ENCODE measurements at places on chromosomes 16 and 17.

- DNase-seq: no peak
Measured at GRCh38 chr16:48235058-48235555, 9.0 kb upstream of the LONP2 start.

GRCh38 chr17:82449131-82449882 lies 1.2 kb downstream of the CYBC1 start:
- DNase-seq: peak; percentile 39

DNA sequence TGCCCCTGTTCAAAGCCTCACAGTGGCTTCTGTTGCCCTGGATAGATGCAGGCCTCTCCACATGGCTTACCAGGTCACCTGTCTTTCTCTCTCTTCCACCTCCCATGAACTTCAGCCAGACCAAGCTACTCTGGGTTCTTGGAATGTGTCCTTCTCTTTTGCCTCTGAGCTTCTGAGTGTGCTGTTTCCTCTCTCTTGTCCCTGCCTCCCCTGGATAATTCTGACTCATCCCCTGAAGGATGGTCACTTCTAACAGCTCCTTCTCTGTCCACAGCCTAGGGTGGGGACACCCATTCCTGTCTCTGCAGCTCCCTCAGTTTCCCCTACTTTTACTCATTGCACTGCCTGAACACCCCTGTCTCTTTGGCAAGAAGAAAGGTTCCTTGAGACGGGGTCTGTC lies 2.9 kb downstream of the GUCY2D start:
- no peak for DNase-seq

- DNase-seq: no peak
Measured at GRCh38 chr17:71976011-71976649, 144.7 kb upstream of the SOX9 start.

- no peak for DNase-seq
Measured at GRCh38 chr16:67942200-67942509, 1.8 kb downstream of the LCAT start.

- no peak for DNase-seq
Measured at GRCh38 chr17:69451416-69452394, 37.2 kb downstream of the MAP2K6 start.

GRCh38 chr17:66986659-66987058 lies 22.2 kb downstream of the CACNG4 start:
- no peak for DNase-seq

DNA sequence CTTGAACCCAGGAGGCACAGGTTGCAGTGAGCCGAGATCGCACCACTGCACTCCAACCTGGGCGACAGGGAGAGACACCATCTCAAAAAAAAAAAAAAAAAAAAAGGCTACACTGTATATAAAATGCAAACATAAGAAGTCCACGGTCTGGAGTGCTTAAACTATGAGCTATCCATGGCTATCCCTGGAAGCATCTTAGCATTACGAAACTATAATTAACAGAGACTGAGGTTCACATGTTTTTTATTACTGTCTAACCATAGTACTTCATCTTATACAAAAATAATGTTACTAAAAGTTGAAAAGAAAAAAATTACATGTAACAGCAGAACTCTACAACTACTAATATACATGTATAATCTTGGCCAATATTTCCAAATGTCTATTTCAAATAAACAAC lies 32.8 kb downstream of the HELZ start:
- no peak for DNase-seq

- no peak for DNase-seq
Measured at GRCh38 chr16:26970292-26970691, 96.4 kb upstream of the C16orf82 start.

DNA sequence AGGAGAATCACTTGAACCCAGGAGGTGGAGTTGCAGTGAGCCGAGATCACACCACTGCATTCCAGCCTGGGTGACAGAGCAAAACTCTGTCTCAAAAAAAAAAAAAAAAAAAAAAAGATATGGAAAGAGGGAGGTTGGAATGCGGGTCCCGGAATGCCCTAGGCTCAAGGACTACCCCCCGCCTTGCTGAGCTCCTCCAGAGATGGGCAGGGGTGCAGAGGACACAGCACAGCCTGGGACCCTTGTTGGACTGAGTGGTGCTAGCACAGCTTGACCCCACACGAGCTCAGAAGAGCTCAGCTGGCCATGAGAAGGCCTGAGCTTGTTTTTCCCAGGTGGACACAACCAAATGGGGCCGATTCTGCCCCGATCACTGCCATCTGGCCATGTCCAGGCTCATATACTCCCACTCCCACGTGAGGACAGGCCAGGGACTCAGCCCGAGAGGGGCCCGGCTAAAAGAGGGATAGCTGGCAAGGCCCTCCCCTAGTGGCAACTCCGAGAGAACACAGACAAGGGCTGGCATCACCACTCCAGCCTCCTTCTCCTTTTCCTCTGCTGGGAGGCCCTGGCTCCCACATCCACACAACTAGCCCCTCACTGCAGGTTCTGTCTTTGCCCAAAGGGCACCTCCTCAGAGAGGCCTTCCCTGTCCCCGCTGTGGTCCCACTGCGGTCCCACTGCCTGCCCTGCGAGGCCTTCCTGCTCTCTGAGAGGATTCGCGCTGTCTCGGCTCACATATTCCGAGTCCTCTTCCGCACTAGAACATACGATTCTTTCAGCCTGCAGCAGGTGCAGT lies 11.0 kb downstream of the SGCA start:
- no peak for DNase-seq

DNA sequence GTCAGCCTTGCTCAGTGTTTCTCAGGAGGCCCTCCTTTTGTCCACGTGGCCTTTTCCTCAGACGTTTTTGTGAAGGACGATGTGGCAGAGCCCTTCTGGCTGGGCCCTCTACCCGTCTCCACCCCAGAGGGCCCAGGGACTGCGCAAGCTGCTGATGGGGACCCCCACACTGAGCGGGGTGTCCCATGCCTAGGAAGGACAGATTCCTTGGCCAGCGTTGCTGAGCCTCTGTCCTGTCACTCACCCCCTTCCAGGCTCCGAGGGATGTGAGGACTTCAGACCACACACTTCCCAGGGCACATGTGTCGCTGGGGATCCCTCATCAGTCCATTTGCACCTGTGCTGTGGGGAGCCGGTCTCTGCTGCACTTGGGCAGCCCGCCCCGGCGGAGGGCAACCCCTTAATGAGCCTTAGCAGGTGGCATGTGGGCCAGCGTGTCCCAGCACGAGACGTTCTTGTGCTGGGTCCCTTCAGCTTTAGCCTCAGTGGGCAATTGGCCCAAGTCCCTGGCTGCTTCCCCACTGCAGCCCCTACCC lies 48.3 kb downstream of the NT5M start:
- DNase-seq: no peak

- DNase-seq: no peak
Measured at GRCh38 chr17:19332371-19333131, 30.0 kb downstream of the B9D1 start.

DNA sequence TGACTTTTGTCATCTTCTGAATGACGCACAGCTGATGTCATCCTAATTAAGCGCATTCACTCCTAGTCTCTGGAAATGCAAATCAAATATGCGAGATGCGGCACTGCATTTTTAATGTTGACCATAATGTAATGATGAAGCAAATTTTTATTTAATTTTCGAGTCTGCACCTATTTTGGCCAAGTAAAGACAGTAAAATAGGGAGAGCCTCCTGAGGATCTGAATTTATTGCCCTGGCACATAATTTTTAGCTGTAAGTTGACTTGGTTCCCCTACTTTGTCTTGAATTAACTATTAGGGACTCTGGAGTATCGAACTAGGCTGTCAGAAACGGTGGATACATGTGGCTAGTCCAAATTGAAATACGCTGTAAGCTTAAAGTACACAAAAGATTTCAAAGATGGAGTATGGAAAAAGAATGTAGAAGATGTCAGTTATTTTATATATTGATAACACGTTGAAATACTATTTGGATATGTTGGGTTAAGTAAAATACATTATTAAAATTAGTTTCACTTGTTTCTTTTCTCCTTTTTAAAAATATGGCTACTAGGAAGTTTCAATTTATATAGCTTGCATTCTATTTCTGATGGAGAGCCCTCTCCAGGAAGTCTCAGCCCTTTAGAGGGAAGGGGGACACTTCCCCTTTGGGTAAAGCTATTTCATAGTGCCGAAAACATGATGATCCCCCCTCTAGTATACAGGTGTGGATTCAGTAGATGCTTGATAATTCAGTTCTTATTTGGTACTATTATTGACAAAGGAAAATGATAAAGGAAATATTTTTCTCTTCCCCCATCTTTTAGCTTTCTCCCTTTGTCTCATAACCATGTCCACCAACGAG lies 991 bp downstream of the KPNA2 start:
- no peak for DNase-seq

GRCh38 chr17:30379303-30379902 lies 676 bp downstream of the CPD start:
- DNase-seq: no peak

DNA sequence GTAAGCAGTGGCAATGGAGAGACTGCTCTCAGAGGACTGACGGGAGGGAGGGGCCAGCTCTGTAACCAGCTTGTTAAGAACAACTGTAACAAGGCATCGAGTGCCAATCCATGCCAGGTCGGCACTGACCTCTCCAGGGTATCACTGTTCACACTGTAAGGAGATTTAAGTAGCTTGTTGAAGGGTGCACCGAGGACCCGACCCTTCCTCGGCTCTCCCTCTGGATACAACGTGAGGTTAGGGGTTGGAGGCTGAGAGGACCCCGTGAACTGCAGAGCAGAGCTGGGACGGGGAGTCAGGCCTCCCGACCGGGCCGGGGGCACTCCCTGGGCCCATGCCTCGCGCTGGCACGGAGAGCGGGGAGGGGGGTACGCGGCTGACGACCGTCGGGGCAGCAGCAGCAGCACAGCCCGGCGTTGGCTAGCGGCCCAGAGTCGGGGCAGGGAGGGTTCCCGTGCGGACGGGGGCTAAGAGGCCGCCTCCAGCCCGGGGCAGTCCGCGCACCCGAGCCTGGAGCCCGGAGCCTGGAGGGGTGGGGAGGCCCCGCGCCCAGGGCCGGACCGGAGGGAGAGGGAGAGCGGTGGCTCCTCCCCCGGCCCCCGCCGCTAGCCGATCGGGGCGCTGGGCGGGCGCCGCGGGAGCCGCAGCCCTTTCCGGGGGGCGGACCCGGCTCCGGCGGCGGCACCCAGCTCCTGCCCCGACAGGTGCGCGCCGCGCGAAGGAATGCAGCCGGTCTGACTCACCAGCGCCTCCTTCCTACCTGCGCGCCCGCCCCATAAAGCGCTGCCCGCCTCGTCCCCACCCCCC lies at the start of gene ITGB4:
Gene ITGB4, plus strand, starts transcription at position 804 of the 807 bp plus-strand sequence. CDS start 3,245 bp downstream, outside the sequence.
- DNase-seq: peak; percentile 15

DNA sequence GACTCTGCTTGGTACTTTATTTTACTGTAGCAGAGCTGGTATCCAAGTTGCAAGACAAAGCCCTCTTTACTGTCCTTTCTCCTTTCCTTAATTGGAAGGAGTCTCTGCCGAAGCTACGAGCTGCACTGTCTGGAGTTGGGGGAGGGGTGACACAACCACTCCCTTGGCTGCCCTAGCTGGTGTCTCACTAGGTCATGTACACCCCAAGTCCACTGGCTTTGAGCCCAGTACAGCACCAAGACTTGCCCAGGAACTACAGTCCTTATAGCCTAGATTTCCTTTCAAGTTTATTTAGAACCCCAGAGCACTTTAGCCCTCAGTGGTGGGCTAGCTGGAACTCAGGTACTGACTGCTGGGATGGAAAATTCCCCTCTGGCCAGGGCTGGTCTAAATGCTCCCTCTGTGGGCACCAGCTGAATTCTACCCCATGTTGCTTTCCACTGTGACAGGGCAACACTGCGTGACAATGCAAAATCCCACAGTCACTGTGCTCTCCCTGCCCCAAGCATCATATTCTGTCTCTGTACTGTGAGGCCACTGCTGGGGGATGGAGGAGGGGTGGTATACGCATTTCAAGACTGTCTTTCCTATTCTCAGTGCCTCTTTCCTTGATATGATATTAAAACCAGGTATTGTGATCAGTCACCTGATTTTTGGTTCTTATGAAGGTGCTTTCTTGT lies 18.4 kb downstream of the EFCAB5 start:
- no peak for DNase-seq

DNA sequence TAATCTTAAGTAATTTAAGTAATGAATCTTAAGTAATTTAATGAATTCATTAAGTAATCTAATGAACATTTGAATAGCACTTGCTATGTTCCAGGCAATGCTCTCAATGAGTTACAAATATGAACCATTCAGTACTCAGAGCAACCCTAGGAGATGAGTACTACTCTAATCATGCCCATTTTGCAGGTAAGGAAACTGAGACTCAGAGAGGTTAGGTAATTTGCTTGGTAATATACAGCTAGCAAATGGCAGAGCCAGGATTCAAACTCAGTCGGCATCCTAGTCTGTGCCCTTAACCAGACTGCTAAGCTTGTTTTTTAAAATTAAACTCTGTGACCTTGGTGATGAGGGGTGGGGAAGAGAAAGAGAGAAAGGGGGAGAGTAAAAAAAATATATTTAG lies 25.6 kb downstream of the ACSM1 start:
- no peak for DNase-seq

GRCh38 chr16:54284931-54285413 lies 1.6 kb downstream of the IRX3 start:
- no peak for DNase-seq

GRCh38 chr16:85354686-85355514 lies 242.6 kb upstream of the CIBAR2 start:
- DNase-seq: no peak
